ENCODE measurements at places on chromosomes 11 and 22. TPM values are rescaled to one million over a fixed set of nuclear protein-coding genes. Genes with fewer than 3 reads are reported as not detected.

SUN2 gene
- total RNA-seq: 205 TPM

DNA sequence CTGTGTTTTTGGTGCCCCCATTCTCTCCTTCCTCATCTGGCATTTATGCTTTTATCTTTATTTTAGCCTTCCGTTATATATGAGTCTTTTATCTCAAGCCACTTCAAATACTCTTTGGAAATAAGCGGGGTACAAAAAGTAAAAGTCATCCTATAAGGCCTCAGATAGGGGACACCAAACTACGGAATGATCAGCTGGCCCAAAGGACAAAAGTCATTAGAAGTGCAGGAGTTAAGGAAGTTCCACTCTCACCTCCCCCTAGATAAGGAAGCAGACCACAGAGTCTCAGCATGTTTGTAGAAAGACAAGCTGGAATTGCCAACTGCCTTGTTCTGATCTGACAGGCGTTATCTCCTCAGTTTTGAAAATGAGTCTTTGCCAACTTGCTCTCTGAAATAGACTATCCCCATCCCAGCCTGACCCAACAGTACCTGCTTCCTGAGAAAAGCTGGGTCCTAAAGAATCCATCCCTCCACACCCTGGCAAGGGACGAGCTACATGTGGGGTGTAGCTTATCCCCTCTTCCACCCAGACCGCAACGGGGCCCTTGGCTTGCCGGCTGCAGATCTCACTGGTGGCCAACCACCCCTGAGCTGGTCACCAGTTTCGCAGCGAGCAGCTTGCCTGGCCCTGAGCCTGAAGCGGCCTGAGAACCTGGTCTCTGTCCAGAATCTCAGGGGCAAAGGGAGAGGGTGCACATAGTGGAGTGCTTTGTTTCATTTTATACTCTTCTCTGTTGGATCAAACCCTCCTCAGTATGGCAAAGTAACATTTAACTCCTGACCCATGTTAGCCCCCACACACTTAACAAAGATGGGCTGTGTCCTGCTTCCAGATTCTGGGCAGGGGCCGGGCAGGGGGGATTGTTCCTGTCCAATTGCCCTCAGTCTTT is 13.8 kb downstream of the FADS2 start:
- peak; percentile 45 for DNase-seq

MRGPRE gene
- total RNA-seq: not detected

DNA sequence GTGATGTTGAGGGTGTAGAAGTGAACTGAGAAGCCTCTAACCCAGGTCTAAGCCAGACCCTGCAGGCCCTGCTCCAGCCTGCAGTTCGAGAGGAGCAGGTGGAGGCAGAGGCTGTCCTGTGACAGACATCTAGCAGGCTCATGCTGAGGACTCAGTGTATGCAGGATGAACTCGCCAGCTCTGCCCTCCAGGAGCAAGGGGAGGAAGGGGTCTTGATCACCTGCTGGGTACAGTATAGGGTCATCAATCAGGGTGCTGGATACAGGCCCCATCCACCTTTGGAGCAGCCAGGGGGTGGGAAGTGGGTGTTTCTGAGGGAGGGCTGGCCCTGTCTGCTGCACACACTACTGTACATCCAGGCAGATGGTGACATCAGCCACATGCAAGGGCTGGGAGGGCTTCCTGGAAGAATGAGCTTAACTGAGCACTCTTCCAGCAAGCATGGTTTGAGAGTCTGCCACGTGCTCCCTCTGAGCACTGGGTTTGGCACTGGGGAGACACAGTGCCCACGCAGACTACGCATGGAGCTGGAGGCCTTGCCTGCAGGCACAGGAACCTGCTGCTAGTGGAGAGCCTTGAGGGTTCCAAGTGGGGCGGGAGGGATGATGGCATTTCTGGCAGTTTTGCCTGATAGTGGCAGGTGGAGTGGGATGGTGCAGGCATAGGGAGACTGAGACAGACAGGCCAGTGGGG is 9.2 kb downstream of the MAPK8IP1 start:
- no peak for DNase-seq

- no peak for DNase-seq
Measured at GRCh38 chr22:49251371-49251770, 576.3 kb downstream of the BRD1 start.

LYVE1 gene
- total RNA-seq: 178 TPM

TMA7B gene
- 2.6 TPM for total RNA-seq

DNA sequence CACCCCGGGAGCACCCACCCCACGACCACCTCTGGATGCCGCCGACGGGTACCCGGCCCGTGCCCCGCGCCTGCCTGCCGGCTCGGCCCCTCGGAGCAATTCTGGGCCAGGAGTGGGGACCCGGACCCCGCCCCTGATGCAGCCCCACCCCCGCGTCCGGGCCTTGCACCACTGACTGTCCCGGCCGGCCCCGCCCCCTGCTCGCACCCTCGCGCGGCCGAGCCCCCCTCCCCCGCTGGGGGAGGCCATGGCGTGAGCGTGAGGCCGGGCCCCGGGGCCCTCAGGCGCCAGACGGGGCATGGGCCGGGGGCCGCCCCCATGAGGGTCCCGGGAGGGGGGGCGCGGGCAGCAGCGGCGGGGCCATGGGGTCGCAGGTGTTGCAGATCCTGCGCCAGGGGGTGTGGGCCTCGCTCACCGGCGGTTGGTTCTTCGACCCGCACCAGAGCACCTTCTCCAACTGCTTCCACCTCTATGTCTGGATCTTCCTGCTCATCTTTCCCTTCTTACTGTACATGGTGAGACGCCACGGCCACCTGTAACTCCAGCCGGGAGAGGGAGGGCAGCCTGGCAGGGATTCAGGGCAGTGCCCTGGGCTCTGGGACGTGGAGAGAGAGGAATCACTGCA is 486 bp downstream of the PCNX3 start:
- DNase-seq: no peak

GP1BB gene
- total RNA-seq: 6.9 TPM

DNA sequence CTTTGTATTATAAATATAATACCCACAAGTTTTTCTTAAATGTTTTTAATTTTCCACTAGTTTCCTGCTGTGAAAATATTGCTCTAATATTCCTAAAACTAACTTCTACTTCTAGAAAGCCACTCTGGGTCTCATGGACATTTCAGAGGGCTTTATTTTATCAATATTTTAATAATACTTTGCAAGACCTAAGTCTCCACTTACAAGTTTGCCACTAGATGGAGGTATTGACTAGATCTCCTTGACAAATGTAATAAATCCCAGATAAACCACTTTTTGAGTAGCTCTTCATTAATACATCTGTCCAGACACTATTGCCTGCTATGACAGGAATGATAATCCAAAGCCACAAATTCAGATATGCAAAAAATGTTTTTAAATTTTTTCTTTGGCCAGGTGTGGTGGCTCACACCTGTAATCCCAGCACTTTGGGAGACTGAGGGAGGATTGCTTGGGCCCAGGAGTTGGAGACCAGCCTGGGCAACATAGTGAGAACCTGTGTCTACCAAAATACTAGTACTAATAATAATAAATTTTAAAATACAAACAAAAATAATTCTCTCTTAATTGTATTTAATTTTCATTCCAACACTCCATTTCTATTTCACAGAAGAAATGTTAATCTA is 3.5 kb upstream of the ACAT1 start:
- DNase-seq: no peak

TRIM29 gene
- total RNA-seq: 2.0 TPM

GRCh38 chr22:31650391-31650790 is 11.6 kb downstream of the PISD start:
- no peak for DNase-seq

DNA sequence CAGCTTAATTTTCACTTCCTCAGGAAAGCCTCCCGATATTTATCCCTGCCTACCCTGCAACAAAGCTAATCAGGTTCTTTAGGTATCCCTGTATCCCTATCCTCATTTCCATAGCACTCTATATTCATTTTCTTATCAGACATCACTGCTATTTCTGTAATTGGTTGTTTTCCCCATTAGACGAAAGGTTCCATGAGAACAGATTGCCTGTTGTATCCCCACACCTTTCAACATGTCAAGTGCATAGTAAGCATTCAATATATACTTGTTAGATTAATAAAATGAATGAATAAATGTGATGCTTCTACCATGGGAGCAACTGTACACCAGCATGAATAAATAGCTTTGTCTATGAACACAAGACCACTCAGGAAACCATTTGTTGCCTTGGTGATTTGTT is 499.8 kb downstream of the DLG2 start:
- DNase-seq: no peak

DNA sequence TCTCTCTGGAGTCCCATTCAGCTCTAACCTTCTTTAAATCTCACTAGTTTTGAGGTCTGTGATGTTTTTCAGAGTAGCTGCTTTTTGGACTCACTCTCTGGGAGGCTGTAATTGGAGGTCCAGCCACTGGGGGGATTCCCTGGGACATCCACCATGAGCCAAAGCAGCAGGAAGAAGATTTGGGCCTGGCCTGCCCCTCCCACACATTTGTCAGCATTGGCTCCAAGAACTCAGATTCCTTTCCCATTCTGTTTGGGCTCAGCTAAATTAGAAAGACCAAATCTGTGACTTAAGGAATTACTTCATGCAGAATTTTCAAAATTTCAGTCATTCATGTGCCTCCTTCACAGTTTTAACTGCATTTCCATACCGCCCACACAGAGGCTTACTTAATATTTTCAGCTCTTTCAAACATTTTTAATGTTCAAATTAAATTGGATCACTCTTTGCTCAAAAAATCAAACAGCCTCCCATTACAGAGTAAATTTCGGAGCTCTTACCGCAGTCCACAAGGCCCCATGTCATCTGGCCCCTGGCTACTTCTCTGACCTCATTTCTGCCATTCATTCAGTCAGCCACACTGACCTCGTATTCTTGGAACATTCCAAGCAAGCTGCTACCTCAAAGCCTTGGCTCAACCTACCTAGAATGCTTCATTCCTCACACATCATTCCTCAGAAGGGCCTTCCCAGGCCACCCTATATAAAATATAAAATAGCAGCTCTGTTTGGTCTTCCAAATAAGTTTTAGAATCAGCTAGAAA is 54.5 kb upstream of the RRAS2 start:
- DNase-seq: no peak

GRCh38 chr11:20844216-20844615 is 174.8 kb downstream of the NELL1 start:
- no peak for DNase-seq

DNA sequence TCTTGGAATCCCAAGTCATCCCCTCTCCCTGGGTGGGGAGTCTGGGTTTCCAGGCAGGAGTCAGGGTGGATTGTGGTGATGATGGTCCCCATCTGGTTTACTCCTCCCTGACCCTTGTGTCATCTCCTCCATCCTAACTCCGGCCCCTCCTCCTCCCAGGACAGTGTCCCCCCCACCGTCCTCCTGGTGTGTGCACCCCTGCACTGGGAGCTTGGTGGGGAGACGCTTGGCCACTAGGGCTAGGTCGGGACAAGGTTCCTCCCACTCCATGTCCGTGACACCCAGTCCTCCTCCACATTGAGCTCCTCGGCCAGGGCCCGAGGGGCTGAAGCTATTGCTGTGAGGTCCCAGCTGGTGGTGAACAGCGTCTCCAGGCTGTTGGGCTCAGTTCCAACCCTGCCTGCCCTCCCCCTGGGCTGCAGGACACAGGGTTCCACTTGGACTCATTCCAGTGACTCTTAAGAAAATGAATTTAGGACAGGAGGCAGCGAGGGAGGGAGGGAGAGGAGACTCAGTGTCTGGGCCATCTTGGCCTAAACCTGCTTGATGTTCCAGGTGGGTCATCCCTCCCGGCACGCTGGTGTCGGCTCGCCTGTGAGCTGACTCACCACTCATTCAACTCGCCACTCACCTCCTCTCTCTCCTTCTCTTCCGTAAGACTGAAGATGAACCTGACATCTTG is 433.2 kb downstream of the TBC1D22A start:
- peak; percentile 77 for DNase-seq

DNA sequence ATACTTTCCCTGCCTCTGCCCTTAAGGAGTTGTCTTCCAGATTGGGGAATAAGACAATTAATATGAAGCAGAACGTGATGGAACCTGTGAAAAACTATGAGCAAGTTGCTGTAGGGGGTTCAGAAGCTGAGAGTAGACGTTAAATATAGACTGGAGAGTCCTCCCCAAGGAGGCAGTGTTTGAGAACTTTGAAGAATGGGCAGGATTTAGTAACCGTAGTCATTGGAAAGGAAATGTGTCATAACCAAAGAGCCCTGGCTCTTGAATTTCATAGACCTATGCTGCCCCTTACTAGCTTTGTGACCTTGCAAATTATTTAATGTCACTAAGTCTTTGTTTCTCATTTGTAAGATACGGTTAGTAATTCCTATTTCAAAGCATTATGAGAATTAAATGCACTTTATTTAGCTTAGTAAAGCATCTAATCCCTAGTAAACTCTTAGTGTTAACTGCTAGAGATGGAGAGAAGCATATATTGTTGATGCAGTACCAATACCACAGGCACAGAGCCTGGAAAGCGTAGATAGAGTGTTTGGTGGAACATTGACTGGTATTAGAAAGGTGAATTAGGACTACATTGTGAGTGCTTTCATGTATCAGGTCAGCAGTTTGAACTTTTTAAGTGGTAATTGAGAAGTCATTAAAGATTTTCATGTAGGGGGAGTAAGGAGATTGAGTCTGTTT is 54.1 kb downstream of the MCAM start:
- no peak for DNase-seq

DNA sequence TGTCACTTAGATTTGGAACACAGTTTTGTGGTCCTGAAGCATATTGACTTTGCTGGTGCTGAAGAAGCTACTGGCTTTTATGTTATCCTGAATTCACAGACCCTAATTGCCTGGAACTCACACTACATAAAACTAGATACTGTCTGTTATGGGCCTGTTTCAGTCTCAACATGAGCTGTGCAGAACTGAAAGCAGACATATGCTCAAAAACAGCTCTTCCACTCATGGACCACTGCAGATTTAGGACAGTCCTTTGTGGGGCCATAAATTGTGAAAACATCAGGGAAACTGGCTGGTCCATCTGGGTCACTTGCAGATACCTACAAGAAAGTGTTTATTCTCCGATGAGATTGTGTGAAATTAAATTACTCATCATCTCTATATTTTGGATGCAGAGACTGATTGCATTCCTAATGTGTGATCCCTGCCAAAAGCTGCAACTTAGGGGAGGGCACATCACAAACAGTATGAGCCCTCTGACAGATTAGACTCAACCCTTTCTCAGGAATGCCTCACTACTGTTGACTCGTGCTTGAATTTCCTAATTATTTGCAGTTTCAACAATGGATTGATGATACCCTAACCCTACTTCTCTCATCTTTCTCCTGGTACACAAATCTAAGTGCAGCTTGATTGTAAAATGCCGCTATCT is 10.2 kb upstream of the CLNS1A start:
- DNase-seq: no peak

DDX6 gene
- 206 TPM for total RNA-seq

DNA sequence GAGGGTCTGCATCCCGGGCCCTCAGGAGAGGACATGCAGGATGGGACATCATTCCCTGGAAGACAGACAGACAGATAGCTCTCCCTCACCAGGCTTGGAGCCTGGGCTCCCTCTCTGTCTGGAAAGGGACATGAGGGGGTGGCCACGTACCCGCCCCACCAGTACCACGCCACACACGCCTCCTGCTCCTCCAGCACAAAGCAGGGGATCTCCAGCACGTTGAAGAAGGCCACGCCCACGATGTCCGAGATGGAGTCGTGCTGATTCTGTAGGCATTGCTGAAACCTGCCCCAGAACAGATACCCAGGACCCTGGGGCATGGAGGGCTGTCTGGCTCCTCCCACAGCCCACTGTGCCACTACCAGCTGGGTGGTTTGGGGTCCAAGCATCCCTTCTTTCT is 2.2 kb downstream of the PLA2G3 start:
- no peak for DNase-seq

GRCh38 chr22:48083502-48083901 is 1321.1 kb downstream of the TBC1D22A start:
- peak; percentile 54 for DNase-seq
